ENCODE measurements at places on chromosomes 12 and 14.

DNA sequence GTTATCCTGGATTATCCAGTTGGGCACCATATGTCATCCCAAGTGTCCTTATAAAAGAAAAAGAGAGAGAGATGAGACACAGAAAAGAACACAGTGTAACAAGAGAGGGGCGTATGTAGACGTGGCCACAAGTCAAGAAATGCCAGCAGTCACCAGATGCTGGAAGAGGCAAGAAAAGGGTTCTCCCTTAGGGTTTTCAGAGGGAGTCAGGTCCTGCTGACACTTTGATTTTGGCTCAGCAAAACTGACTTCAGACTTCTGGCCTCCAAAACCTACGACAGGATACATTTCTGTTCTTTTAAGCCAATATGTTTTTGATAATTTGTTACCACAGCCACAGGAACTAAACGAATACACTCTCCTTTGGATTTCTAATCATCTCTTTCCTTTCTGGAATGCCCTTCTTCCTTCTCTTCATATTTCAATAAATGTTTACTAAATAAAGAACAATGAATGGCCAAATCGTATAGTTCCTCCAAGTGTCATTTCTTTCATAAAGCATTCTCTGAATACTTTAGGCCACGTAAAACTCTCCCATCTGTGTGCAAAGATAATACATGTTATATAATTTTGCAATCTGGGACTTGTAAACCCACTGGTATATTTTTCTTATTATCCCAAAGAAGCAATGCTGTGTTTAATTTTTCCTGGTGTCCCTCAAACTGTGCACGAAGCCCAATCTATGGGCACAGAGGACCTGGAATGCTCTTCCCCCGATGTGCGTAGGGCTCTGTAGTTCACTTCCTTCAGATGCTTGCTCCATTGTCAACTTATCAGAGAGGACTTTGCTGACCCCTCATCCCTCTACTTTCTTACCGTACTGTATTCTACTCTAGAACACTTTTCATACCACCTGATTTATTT is 303.6 kb downstream of the CEP128 start:
- no peak for DNase-seq

- DNase-seq = no peak
Observed at GRCh38 chr12:83010169-83010804, 323.6 kb downstream of the TMTC2 start.

GRCh38 chr12:42277396-42278127 is 39.5 kb upstream of the YAF2 start:
- DNase-seq = no peak

- no peak for DNase-seq
Observed at GRCh38 chr14:99036611-99037293, 235.2 kb downstream of the BCL11B start.

GRCh38 chr12:55839345-55840140 is 3.2 kb downstream of the MMP19 start:
- no peak for DNase-seq

GRCh38 chr14:69879175-69880043 is at the start of gene SMOC1:
SMOC1 (plus strand) TSS chr14:69879416; CDS start chr14:69879679, 263 bp downstream.
- no peak for DNase-seq

DNA sequence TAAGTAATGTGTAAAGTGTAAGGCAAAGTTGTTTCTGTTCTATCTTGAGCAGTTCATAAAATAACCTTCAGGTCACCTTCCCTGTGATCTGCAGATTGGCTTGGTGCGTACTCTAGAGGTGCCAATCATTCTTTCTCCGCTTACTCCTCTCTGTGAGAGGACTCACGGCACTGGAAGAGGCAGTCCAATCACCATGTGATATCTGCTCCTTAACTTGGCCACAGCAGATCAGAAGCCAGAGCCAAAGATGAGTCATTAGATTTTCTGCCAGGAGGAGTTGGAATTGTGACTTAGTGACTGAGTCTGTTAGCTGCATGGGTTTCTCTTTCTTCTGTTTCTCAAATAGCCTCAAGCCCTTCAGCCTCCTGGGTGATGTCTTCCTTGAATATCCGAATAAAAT is 165.5 kb downstream of the SLC41A2 start:
- no peak for DNase-seq

GRCh38 chr14:63091394-63091996 is 46.2 kb upstream of the KCNH5 start:
- no peak for DNase-seq

DNA sequence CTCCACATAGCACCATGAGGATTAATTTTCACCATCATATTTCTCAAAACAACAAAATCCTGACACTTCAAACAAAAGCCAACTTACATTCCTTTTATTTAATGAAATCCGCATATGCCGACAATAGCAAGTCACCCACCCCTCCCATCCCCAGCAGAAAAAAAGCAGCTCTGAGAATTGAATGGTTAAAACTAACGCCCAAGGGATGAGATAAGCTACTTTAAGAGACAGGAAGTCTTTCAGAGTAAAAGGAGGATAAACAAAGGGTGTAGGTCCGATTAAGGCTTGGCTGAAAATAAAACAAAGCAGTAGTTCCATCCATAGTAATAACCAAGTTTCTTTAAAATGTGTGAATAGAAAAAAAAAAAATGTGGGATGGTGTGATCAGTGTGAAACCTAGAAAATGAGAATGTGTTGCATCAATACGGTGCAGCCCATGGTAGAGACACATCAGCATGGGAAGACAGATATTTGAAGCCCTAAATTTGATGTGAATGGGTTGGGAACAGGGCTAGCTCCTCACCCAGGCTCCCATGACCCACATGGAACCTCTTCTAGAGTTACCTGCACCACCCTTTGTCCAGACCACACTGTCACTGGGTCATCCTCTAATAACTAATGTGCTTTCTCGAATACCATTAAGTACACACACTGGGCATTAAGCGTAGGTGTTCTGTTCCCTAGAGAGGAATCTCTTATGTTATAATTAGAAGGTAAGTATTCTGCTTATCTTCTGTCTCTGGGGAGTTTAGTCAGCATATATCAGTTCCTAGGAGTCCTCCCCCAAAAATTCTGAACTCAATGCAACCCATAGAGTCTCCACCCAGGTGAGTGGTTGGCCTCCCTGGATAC is 31.7 kb downstream of the RTRAF start:
- DNase-seq = no peak

DNA sequence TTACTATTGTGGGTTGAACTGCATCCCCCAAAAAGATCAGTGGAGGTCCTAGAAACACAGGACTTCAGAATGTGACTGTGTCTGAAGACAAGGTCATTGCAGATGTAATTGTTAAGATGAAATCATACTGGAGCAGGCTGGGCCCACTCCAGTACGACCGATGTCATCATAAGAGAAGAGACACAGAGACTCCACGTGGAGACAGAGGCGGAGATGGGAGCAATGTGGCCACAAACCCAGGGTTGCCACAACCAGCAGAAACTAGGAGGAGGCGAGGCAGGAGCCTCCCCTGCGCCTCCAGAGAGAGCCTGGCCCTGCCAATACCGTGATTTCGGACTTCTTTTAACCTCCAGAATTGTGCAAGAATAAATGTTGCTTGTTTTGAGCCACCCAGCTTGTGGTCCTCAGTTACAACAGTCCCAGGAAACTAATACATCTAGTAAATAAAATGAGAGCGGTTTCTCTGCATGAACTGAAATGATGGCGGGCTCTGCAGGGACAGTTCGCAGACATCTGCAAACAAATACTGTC is 25.7 kb upstream of the FZD10 start:
- no peak for DNase-seq

GRCh38 chr12:6644257-6644596 is 3.0 kb downstream of the ACRBP start:
- no peak for DNase-seq

DNA sequence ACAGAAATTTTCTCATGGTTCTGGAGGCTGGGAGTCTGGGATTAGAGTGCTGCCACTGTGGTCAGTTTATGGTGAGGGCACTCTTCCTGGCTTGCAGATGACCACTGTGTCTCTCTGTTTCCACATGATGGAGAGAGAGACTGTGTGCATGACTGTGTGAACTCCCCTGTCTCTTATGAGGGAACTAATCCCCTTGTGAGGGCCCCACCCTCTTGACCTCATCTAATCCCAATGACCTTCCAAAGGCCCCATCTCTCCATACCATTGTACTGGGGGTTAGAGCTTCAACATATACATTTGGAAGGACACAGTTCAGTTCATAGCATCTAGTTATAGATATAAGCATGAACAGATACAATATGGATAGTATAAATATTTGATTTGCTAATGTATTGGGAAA is 31.7 kb downstream of the ANO6 start:
- DNase-seq = no peak

- DNase-seq = no peak
Observed at GRCh38 chr12:72511906-72512305, 239.7 kb downstream of the TRHDE start.

- DNase-seq = peak; percentile 96
Observed at GRCh38 chr12:53005986-53006809, at the start of gene EIF4B. EIF4B (plus strand) TSS chr12:53006456; CDS start chr12:53006484, 28 bp downstream.

DNA sequence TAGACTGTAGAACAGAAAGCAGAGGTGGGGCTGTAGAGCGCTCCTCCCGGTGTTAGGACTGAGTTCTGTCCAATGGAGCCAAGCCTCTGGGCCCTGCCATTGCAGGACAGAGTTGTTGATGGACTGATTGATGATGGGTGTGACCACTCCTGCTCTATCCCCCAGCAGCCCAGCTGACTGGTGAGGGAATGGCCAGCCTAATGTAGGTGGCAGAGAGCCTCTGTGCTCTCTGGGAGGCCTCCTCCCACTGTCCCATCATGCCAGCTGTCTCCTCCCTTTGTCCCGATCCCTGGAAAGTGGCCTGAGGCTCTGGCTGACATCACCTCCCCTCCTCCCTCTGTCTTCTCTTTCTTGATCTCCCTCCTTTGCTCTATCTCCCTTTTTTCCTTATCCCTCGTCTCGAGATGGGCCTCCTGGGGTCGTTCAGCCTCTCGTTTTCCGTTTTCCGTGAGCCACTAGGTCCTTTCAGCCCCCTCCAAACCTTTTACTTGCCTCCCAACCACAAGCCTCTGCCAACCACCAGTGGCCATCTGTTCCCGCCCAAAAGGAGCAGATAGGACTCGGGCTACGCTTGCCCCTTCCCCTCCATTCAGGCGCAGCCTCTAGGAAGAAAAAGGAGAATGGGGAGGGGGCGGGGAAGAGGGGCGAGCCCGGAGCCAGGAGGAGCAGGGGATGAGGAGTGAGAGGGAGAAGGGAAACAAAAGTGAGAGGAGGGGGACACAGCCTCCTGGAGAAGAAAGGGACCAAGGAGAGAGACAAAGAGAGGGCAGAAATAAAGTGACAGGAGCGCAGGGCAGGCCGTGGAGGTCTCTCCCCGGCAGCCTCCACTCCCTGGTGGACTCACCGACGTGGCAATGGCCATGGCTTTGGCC is 572 bp downstream of the EFS start:
- DNase-seq = no peak

DNA sequence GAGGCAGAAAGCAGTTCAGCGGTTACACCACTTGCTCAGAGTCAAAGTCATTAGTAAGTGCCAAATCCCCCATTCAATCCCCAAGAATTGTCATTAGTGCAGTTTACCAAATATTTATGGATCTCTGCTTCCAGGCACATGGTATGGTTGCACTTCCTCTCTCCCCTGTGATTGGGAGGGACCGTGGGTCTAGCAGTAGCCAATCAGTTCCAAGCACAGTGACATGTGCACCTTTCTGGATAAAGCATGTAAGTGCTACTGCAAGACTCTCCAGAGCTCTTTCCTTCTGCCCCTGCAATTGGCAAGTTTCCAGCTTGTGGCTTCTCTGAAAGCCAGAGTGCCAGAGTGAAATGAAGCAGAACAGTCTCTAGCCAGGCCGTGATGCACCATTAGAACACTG is 85.3 kb upstream of the FLRT2 start:
- peak; percentile 80 for DNase-seq

GRCh38 chr14:72810201-72810600 is 83.7 kb downstream of the DPF3 start:
- DNase-seq = no peak

DNA sequence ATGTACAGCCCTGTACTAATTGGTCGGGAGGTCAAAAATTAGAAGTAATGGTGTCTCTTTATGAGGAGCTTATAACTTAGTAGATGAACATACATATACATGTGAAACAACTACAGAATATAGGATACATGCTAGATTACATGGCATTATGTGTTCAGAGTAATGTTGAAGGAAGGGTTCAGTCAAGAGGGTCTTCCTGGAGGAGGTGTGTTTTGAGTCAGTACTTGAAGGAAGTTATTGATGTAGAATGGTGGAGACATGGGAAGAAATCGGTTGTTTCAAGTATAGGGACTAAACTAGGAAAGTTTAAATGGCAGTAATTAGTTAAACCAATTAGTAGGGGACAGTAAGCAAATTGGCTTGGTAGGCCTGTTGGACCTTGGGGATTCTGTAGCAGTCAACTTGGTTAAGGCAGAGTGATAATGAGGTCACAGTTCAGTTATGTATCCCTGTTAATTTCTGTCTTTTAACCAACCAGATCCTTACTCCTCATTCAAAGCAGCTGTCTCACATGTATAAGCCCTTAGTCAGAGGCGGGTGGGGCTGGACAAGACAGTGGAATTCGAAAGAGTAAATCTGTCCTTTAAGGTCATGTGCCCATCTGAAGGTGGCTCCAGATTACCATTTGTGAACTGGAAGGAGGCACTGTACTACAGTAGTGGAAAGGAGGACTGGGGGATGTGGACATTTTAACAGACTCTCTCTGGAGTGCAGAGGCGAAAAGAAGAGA is 3.5 kb upstream of the ANKRD52 start:
- no peak for DNase-seq

GRCh38 chr14:100288382-100289185 is 17.7 kb downstream of the SLC25A29 start:
- no peak for DNase-seq

DNA sequence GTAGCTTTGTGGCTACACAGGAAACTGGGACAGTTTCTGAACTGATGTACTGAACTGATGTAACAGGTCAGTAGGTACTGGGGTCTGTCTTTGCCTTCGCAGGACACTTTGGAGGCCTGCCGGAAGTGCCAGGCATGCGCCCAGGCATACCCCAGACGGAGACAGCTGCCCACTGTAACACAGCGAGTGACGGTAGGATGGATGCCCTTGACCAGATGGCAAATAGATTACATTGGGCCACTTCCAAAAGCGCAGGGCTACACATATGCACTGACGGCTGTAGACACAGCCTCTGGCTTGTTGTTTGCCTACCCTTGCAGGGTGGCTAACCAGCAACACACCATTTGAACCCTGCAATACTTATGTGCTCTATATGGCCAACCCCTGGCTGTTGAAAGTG is 94.1 kb upstream of the TMPO start:
- no peak for DNase-seq

DNA sequence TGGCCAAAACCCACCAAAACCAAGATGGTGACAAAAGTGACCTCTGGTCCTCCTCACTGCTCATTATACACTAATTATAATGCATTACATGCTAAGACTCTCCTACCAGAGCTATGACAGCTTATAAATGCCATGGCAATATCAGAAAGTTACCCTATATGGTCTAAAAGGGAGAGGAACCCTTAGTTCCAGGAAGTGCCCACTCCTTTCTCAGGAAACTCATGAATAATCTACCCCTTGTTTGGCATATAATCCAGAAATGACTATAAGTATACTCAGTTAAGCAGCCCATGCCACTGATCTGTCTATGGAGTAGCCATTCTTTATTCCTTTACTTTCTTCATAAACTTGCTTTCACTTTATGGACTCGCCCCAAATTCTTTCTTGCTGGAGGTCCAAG is 43.0 kb upstream of the FUT8 start:
- DNase-seq = no peak
